ENCODE measurements at places on chromosomes 4 and X.

DNA sequence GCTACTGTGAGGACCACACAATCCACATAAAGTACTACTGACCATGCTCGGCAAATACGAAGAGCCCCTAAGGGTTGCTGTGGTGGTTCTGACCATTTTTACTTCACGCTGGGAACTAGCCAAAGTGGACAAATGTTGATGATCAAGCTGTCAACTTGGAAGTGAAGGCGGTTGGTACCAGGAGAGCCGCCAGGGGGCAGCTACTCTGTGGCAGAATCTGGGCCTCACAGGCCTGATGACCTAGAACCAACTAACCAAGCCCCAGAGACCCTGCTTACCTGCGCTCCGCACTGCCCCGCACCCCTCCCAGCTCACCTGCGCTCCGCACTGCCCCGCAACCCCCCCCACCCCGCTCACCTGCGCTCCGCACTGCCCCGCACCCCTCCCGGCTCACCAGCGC, 5.6 kb downstream of the GAK start:
- DNase-seq, result no peak

- no peak for DNase-seq
These were observed 9.0 kb downstream of the ZNF275 start for GRCh38 chrX:153342762-153343558.

DNA sequence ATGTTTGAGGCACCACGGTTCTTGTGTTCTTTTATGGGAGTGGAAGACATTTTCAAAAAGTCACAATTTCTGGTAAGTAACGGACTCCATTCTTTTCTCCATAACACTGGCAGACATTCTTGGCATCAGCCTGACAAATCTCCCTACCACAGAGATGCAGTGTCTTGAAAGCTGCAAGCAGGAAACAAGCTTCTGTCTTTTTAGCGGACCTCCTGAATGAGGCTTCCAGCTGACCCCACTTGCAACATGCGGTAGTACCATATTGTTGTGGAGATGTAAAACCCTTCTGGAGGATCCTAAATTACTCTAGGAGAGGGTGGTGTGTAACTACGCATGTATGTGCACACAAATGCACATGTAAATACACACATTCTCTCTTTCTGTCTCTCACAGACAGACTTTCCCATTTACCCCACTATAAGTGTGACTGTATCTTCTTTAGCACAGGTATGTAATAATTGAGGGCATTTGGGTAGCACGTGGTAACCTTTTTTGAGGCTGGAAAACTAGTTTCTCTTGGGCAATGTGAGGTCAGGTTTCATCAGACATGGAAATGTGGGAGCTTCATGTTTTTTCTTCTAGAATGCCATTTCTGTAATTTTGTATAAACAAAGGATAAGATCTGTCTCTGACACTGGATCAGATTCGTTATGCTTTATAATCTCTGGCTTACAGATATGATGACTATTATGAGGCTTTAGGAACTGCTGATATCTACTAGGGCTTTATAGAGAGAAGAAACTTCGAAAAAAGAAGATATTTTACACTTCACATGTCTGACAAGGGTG, 130.1 kb downstream of the MGST2 start:
- DNase-seq, result no peak

- no peak for DNase-seq
These were observed 23.6 kb upstream of the CBR4 start for GRCh38 chr4:169033660-169034059.

GRCh38 chr4:117898496-117898895, 135.8 kb upstream of the NDST3 start:
- no peak for DNase-seq

DNA sequence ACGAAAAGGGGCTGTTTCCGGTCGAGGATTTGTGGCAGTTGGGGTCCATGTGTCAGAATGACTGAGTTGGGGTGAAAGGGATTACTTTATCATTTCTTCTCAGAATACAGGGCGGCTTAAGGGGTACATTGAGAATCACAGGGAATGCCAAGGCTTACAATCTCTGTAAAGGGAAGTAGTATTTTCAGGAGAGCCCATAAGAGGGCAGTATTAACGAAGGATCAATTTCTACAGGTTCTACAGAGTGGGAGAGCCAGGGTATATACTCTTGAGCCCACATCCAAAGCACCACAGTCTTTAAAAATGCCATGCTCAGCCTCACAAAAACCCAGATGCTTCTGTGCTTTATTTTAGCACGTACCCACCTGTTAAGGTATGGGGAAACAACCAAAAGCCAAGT, 67.7 kb upstream of the ZXDA start:
- DNase-seq, result no peak

DNA sequence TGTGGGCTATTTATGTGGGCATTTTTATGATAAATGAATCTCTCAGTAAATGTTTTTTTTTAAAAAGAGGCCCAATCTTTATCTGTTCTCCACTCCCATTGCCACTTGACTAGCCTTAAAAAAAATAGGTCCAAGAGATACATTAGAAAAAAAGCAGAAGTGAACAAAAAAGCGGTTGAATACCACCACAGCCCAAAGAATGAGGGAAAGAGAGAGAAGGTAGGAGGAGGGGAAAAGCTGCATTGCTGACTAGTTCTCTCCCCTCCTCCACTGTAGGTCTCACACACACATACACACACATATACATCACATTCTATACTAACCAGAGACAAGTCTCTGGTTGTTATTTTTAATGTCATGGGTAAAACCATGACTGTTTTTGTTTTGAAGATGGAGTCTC, 95.8 kb upstream of the IL13RA1 start:
- DNase-seq, result no peak
